Heart left ventricle (tissue), 16 donors: ENCODE measurements at places on chromosomes 4 and X. TPM values are rescaled to one million over a fixed set of nuclear protein-coding genes. Genes with fewer than 3 reads are reported as not detected.
A peak's percentile ranks its signal among the peaks of the same experiment; 100 is the strongest.

DNA sequence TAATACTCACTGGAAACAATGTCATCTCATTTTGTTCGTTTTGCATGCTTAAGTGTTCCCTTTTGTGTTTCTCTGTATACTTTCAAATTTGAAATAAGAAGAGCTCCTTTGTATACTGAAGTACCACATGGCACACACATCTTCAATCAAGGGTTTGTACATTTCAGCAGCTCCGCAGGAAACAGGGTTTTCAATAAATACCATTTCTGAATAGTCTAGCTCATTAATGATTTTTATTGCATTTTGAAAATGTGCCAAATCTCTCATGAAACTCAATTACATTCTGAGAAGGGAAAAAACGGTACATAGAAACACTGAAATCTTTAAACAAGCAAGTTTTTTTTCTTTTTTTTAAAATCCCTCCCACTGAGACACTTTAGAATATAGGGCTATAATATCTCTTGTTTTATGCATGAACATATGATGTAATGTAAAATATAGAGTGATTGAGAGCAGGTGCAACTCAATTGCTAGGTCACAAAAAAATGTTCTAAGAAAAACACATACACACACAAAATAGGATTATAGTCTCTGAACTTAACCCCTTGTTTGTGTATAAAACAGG, 914.2 kb upstream of the PCDH7 start:
- H3K36me3 ChIP-seq, result no peaks in the 10 kb centered on the region
- no peaks in the 10 kb centered on the region for H3K27me3 ChIP-seq
- H3K4me1 ChIP-seq, result no peaks in the 10 kb centered on the region
- no peak for DNase-seq
- no peak overlapping the region for H3K27ac ChIP-seq

- H3K27me3 ChIP-seq, result no peaks in the 10 kb centered on the region
- no peak for DNase-seq
- no peak overlapping the region for H3K27ac ChIP-seq
- H3K4me1 ChIP-seq, result no peaks in the 10 kb centered on the region
- H3K36me3 ChIP-seq, result no peaks in the 10 kb centered on the region
Observed at GRCh38 chrX:13522811-13523210, 46.6 kb upstream of the EGFL6 start.

DNA sequence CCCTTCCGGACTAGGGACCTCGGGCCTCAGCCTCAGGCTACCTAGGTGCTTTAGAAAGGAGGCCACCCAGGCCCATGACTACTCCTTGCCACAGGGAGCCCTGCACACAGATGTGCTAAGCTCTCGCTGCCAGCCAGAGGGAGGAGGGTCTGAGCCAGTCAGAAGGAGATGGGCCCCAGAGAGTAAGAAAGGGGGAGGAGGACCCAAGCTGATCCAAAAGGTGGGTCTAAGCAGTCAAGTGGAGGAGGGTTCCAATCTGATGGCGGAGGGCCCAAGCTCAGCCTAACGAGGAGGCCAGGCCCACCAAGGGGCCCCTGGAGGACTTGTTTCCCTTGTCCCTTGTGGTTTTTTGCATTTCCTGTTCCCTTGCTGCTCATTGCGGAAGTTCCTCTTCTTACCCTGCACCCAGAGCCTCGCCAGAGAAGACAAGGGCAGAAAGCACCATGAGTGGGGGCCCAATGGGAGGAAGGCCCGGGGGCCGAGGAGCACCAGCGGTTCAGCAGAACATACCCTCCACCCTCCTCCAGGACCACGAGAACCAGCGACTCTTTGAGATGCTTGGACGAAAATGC, at the start of gene WAS:
WAS (plus strand) TSS at position 389 of the 572 bp plus-strand sequence; CDS start at position 444, 55 bp downstream.
- H3K4me3 ChIP-seq, result peak within 1 kb of the TSS; percentile 32
- no peak for DNase-seq
- H3K27me3 ChIP-seq, result no peaks in the 10 kb centered on the region
- peak within 1 kb of the TSS; percentile 93 for H3K27ac ChIP-seq
- H3K4me1 ChIP-seq, result no peaks in the 10 kb centered on the region
- no peaks in the 10 kb centered on the region for H3K36me3 ChIP-seq

DNA sequence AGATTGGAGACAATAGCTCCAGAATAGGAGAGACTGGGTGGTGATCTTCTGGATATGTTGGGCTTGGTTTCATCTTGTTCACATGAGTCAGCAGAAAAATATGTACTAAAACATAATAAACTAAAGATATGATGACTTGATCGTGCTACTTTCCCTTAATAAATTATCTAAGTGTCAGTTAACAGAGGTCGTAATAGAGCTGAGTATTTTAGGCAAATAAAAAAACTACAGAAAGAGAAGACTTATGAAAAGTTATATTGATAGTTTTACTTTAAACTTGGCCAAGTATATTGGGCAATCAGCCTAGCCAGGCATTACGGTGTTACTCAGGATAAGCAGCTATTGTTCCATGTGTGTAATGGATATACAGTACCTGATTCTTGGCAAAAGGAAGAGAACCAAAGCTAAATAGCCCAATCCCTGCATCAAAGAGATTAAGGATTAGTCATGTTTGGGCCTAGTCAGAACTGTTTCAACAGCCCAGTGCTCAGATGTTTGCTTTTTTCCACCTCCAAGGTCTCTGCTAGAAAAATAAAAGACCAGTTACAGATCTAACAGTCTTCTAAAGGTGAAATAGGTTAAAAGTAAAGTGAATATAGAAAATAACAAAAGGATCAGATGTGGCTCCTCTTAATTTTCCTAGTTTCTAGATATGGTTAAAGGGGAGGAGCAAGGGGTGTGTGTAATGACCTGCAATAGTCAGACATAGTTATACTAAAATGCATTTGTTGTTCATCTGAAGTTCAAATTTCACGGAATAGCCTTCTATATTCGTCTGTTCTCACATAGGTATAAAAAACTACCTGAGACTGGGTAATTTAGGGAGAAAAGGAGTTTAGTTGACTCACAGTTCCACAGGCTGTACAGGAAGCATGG, 262.6 kb downstream of the ADGRL3 start:
- no peak for DNase-seq
- no peak overlapping the region for H3K4me3 ChIP-seq
- no peaks in the 10 kb centered on the region for H3K27me3 ChIP-seq
- H3K4me1 ChIP-seq, result no peaks in the 10 kb centered on the region
- no peak overlapping the region for H3K27ac ChIP-seq

DNA sequence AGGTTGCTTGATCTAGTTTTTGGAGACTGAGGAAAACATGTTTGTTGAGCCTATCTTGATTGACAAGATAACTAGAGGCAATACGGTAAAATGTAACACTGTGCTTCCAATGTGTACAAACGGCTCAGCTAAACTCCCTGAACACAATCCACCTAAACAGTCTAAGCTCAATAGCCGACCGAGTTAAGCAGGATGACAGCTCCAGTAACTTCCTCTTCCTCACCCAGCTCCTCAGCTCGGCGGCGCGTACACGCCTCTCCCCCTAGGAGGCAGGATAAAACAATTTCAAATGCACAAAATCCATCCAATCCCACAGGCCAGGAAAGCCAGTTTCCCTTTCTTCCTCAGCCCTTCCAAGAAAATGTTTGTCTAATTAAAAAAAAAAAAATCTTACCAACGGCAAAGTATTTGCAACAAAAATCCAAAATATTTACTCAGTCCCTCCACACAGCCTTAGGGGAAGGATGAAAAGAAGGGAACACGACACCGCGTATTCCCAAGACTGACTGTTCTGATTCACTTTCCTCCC, 1.0 kb downstream of the CNOT6L start:
- DNase-seq, result peak; percentile 73
- H3K27me3 ChIP-seq, result no peaks in the 10 kb centered on the region
- peak overlapping the region; percentile 99 for H3K27ac ChIP-seq
- H3K4me1 ChIP-seq, result peaks cover 64% of the 10 kb centered on the region

The C4orf51 gene
- not detected for total RNA-seq

DNA sequence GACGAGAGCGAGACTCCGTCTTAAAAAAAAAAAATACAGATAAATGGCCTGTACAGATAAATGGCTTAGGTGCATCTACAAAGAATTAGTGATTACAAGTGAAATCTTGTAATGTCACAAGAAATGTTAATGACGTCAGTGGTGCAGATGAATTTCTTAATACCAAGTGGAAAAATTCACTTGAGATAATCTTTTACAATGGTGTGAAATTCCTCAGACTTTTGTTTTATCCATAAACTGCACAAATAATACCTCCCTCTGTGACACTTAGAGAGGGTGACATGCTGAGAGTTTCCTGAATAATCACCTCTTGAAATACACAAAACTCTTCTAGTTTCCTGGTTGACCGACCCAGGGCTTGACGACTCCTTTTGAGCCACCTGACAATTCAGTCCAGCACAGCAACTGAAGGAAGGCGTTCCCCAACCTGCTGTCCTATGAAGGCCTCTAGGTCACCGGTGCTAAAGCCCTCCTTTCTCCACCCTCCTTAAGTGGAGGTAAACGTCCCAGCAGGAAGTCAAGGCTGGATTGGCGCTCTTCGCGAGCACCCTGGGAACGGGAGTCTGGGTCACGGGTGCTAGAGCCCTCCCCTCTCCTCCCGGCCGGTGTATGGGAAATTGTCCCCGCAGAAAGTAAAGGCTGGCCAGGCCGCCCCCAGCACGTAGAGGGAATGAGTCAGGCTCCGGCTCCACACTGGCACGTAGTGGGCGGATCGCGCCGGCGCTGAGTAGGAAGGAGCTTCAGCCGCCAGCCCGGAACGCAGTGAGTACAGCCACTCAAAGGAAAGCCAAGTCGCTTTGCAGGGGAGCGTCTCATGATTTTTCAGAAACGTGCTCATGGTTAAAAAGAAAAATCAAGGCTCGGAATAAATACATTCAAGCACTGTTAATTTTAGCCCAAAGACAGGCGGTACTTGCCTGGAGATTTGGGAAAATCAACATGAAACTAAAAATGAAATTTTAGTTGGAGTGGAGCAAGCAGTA, at the start of gene TMEM144:
TMEM144 (plus strand) TSS at position 662 of the 983 bp plus-strand sequence. CDS start 2,182 bp downstream, outside the sequence.
- no peaks in the 10 kb centered on the region for H3K36me3 ChIP-seq
- H3K27me3 ChIP-seq, result no peaks in the 10 kb centered on the region
- peaks cover 8% of the 10 kb centered on the region for H3K4me1 ChIP-seq
- peak; percentile 90 for DNase-seq

The GRSF1 gene
- total RNA-seq, result 83.9 TPM

The FOXP3 gene
- total RNA-seq, result not detected

GRCh38 chrX:42127563-42127962, 204.2 kb upstream of the CASK start:
- DNase-seq, result no peak
- no peaks in the 10 kb centered on the region for H3K27me3 ChIP-seq
- no peak overlapping the region for H3K27ac ChIP-seq
- H3K4me1 ChIP-seq, result no peaks in the 10 kb centered on the region

The WDFY3 gene
- total RNA-seq, result 37.1 TPM

DNA sequence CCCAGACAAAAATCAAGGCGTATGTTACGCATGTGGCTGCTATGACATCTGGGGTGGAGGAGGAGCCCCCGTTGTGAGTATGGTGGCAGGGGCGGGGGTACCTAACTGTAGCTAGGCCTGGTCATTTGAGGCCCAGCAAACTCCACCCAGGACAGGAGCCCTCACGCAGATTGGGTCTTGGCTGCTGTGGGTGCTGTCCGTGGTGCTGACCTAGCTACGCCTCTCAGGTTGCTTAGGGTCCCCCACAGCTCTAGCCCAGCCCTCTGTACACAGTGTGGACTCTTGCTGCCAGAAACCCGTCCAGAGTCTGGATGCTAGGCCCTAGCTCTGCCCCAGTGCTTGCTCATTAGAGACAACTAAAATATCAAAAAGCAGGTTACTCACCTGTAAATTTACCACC, 146.7 kb upstream of the PSAPL1 start:
- no peak overlapping the region for H3K27ac ChIP-seq
- H3K27me3 ChIP-seq, result no peaks in the 10 kb centered on the region
- no peaks in the 10 kb centered on the region for H3K36me3 ChIP-seq

DNA sequence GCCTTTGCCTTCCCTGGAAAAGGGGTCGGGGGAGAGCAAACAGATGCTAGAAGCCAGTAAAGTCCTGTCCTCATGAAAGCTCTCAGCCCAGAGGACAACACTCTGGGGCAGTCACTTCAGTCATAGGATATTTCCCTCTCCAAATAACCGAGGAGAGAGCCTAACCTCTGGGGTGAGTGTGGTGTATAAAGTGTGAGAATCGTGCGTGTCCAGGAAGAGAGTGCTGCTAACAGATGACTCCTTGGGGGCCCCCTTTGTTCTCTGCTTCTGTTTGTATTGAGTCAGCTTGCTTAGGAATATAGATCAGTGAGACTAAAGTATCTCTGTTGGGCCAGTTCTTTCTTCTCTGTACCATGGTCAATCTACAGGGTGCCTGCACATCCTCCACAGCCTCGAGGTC, 247.2 kb downstream of the PALLD start:
- DNase-seq, result no peak
- no peak overlapping the region for H3K4me3 ChIP-seq
- peaks cover 29% of the 10 kb centered on the region for H3K4me1 ChIP-seq
- H3K27me3 ChIP-seq, result no peaks in the 10 kb centered on the region

The MAGEA8 gene
- total RNA-seq, result not detected

DNA sequence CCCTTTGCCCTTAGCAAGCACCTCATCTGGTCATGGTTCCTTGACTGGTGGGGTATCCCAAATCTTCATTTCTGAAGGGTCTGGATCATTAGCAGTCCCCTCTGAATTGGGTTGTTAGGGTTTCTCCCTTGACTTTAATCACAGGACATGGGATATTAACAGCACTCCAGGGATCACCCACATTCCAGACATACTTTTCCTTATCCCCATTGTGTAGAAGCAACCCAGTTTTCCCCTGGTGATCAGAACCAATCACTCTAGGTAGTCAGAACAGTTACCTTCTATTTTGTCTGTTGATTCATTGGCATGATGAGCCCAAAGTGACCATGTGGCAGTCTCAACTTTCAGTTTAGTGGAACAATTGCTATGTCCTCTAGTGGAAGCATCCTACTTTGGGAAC, 29.1 kb upstream of the GRSF1 start:
- H3K27me3 ChIP-seq, result no peaks in the 10 kb centered on the region
- H3K36me3 ChIP-seq, result no peaks in the 10 kb centered on the region
- H3K27ac ChIP-seq, result no peak overlapping the region

DNA sequence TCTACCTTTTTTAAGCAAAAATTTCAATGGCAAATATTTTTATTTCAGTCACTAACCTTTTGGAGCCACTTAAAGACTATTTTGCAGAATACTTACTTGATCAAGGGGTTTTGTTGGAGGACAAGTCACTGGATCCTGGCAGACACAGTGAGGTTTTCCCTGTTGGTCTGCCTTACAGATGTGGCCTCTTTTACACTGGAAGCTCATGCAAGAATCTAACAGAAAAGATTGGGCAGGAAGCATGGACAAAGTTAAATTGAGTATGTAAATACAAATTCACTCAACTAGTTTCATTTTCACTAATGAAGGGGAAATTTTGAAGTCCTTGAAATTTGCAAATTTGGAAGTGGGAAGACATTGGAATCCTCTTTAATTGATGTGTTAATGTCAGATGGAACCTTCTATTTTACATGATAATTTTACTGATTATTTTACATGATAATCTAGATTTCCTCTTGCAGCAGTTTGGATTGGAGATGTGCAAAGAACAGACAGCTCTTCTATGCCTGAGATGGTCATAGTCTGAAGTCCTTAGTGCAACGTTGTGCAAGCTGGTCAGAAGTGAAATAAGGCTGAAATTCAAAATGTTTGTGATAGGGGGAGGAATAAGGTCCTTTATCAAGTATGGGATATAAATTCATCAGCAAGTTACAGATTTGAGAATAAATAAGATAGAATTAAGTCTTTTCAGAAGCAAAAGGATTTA, 38.4 kb downstream of the SPARCL1 start:
- no peak overlapping the region for H3K4me3 ChIP-seq
- H3K27me3 ChIP-seq, result no peaks in the 10 kb centered on the region
- H3K4me1 ChIP-seq, result peaks cover 45% of the 10 kb centered on the region
- peaks cover 66% of the 10 kb centered on the region for H3K36me3 ChIP-seq
- H3K27ac ChIP-seq, result peak overlapping the region; percentile 50
- no peak for DNase-seq

- no peaks in the 10 kb centered on the region for H3K36me3 ChIP-seq
- H3K27ac ChIP-seq, result no peak overlapping the region
- H3K4me3 ChIP-seq, result no peak overlapping the region
- no peaks in the 10 kb centered on the region for H3K27me3 ChIP-seq
- H3K4me1 ChIP-seq, result no peaks in the 10 kb centered on the region
Observed at GRCh38 chr4:102405821-102406401, 60.6 kb upstream of the SLC39A8 start.

The KLKB1 gene
- 1.5 TPM for total RNA-seq
